ENCODE measurements at places on chromosomes 6 and 20.

- no peak for DNase-seq
Measured at GRCh38 chr6:140134224-140134623, 759.8 kb upstream of the CITED2 start.

DNA sequence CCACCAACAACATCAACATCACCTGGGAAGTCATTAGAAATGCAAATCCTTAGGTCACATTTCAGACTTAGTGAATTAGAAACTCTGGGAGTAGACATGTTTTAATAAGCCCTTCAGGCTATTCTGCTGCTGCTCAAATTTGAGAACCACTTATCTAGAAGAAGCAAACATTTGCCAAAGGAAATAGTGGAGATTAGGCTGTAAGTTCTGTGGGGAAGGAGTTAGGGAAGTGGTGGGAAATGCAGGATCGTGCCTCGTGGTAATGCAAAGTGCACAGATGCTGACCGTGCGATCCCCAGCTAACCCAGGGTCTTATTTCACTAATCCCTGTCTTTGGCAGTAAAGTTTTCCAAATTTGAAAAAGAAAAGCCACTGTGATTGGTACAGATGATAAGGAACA lies 328.5 kb downstream of the EPM2A start:
- no peak for DNase-seq

DNA sequence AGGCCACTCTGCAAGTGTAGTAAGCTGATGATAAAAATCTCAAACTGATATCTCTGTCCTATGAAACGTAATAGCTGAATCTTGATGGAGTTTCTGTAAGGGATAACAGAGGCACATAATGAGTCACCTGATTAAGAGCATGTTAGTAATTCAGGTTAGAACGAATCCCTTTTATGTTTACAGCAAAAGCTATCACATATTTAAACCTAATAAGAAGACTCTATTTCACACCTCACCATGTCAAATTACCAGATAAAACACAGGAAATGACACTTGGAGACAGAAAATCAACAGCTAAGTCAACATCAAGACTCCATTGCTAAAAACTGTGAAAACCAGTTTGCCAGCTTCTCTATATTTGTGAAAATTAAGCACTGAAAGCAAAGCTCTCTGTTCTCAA lies 11.8 kb downstream of the CST7 start:
- no peak for DNase-seq

- no peak for DNase-seq
Measured at GRCh38 chr20:45768479-45768878, 23.2 kb downstream of the WFDC3 start.

GRCh38 chr6:132675749-132676148 lies 16.8 kb upstream of the TAAR1 start:
- no peak for DNase-seq

GRCh38 chr6:141541581-141542324 lies 591.0 kb upstream of the GJE1 start:
- DNase-seq = no peak

- DNase-seq = no peak
Measured at GRCh38 chr20:53609491-53610445, 16.1 kb upstream of the ZNF217 start.

DNA sequence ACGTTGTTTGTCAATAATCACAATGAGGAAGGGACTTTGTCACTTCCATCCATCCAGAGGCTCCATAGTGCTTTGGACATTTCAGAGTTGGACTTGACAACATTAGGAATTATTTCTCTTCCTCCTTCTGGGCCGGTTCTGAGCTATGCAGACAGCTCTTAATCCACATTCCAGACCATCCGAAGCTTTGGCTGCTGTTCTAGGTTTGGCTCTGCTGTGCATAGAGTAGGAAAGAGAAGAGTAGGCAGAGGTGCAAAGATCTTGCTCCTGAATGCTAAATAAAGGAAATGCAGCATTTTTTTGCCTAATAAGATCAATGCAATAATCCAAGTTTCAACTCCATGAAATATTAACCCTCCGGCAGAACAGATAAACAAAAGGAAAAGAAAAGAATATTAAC lies 251.8 kb upstream of the PRND start:
- no peak for DNase-seq

DNA sequence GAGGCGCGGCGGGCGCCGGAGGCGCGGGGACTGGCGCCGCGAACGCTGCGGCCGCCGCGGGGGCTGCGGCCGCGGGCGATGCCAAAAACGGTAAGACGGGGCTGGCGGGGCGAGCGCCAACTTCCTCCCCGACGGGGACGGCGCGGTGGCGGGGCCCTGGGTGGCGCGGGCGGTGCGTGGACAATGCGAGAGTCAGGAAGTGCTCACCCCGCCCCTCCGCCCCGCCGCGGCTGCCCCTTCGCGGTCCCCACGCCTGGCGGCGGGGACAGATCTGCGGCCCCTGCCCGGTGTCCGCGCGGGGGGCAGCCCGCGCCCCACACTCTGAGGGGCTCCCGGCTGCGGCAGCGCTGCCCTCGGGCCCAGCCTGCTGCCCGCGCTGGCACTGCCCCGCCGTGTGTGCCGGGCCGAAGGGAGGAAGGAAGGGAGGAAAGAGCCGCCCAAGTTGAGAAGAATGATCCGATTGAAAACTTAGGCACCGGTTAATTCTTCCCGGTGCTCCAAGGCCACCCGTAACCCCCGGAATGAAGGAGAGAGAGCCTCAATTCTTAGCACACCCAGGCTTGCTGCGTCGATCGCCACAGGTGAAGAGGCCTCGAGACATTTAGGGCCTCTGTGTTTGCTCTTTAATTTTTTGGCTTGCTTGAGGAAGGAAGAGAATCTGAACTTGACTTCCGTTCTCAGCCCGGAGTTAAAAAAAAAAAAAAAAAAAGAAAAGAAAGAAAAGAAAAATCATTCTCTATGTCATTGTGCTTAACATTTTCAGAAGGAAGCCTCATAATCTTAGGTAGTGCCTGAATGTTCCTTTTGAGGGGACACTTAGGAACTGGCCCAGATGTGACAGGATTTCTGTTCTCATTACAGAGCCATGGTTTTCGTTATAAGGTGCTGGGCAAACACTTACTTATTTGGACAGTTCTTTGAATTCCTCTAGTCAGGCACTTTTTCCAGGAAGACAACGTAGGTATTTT lies 982 bp downstream of the HECA start:
- no peak for DNase-seq

DNA sequence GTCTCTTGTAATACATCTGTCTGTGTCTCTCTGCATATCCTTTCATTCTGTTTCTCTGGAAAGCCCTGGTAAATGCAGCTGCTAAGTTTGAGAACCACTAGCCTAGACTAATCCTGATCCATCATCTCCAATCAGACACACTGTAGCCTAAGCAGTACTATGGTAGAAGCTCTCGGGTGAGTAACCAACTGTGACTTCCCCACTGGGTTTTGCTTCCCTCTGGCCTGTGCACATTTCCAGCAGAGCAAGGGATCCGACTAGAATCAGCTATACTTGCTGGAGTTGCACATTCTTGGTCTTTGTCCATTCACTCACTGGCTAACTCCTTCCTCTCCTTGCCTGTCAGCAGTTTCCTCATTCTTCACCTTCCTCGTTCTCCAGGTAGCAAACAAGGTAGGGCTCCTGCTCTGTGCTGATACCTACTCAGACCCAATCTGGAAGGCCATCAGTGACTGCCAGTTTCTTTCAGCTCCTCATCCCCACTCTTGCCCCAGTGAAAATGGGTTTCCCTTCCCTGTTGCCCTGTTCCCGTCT lies 184.2 kb downstream of the PLCB4 start:
- DNase-seq = no peak

DNA sequence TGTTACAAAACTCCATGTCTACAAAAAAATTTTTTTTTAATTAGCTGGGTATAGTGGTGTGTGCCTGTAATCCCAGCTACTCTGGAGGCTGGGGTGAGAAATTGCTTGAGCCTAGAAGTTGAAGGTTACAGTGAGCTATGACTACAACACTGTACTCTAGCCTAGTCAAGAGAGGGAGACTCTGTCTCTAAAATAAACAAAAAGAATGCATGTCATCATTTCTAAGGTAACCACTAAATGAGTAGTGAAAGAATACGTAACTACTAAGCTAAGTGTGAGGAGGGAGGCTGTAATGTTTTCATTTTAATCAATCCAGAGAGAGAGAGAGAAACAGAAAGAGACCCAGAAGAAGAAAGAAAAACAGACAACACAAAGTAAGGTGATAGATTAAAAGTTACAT lies 9.9 kb downstream of the SYCP2 start:
- DNase-seq = no peak

GRCh38 chr20:51456511-51457509 lies 85.7 kb downstream of the NFATC2 start:
- peak; percentile 97 for DNase-seq

DNA sequence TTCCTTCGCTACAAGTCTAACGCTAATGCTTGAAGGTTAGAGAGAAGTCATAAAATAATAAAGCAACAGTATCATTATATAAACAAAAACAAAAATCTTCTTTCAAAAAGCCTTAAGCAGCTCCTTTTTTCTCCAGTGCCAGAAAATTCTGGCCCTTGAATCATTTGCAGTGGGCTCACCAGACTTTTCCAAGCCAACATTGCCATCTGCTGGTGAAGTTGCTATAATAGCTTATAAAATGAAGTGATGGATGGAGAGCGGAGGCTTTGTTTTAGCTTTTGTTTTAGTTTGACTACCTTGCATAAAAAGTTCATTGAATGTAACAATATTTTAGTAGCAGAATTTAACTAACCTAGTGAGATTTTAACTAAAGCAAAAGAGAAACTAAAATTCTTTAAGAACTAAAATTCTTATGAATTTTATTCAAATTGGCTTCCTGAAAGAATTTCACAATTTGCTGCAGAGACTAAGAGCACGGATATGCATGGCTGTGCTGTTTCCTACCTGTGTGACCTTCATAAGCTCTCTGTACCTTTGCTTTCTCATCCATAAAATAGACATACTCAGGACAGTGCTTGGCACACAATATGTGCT lies 44.8 kb upstream of the SLC2A12 start:
- no peak for DNase-seq

GRCh38 chr6:40409716-40410397 lies 177.3 kb downstream of the LRFN2 start:
- no peak for DNase-seq

- no peak for DNase-seq
Measured at GRCh38 chr20:7773511-7773910, 166.7 kb downstream of the HAO1 start.

GRCh38 chr6:17494177-17494576 lies 100.8 kb downstream of the CAP2 start:
- DNase-seq = no peak

GRCh38 chr20:4509825-4510522 lies 211.7 kb upstream of the PRND start:
- DNase-seq = no peak

- no peak for DNase-seq
Measured at GRCh38 chr20:36519944-36520343, 21.4 kb upstream of the MYL9 start.

- DNase-seq = no peak
Measured at GRCh38 chr20:53580376-53581111, 13.1 kb downstream of the ZNF217 start.

DNA sequence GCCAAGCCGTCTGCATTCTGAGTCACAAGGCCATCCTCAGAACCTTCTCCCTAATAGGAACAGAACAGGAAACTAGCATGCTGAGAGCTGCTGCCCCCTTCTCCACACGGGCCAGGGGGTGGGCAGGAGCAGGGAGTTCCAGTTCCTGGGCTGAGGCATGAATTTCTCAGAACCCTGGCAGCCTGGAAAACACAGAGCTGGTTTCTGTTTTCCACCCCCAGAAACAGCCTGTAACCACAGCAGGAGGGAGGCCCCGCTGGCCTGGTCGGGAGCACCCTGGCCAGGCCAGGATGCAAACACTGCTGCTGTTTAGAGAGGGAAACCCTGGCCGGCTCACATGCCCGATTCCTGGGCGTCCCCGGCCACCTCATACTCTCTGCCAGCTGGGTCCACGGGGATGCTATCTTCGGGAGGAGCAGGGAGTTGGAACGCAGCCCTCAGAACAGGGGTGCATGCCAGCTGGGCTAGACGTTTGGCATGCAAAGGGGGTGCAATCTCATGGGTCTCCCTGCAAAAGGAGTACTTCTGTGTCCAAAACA lies 130.1 kb downstream of the NFATC2 start:
- no peak for DNase-seq

- no peak for DNase-seq
Measured at GRCh38 chr6:132868057-132868456, 53.7 kb downstream of the RPS12 start.

DNA sequence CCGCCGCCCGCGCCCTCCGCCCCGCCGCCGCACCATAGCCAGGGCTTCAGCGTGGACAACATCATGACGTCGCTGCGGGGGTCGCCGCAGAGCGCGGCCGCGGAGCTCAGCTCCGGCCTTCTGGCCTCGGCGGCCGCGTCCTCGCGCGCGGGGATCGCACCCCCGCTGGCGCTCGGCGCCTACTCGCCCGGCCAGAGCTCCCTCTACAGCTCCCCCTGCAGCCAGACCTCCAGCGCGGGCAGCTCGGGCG lies 1.5 kb downstream of the FOXC1 start:
- no peak for DNase-seq

DNA sequence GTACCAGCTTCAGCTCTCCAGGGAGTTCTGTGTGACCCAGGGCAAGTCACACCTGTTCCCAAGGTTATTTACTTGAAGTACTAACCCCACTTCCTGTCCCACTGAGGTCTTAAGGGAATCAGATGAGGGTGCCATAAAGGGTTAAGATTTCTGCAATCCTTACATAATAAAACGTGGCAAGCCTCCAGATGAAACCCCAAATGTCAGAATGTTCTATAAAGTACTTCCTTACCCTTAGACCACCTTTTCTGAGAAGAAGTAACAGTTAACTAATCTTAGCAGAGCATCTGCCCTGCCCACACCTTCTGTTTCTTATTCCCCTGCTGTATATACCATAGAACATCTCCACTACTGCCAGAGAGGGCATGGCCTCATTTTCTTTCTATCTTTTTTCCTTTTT lies 6.0 kb upstream of the AVP start:
- DNase-seq = no peak

DNA sequence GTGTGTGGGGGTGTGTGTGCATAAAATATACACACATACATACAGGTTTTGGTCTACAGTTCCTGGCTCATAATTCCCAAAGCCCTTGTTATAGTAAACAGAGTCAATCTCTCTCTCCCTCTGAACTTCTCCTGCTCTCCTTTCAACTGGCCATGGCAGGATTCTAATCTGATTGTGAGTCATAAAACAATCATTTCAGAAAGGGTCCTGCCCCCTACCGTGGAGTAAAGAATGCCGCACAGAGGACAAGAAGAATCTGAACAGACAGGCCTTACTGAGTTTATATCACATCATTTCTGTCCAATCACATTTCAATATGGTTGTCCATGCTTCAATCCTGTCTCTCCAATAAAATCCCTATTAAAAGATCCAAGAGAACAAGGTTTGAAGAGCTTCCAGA lies 416.9 kb downstream of the FRK start:
- no peak for DNase-seq

GRCh38 chr6:45611491-45611890 lies 233.8 kb upstream of the SUPT3H start:
- no peak for DNase-seq

Data from coronary artery (tissue), 2 donors.